Left ventricle myocardium inferior (tissue), 1 donor: ENCODE measurements at places on chromosomes 5 and 9.

DNA sequence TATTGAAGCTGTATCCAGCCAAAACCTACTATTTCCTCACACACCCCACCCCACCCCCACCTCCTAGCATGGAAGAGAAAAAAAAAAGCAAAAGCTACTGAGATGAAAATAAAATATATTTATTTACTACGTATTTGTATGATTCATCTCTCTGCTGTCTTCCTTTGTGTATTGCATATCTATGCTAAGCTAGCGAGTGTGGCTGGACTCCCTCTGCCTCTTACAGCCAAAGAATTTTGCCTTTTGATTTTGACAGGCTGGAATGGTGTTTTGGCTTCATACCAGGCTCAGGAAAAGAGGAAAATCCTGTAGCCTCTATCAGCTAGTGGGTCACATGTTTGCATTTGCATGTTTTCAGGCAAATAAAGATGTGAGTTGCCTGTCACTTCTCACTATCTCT, 2.2 kb downstream of the ABLIM3 start:
- no peak for DNase-seq
- no peaks in the 10 kb centered on the region for H3K27me3 ChIP-seq
- H3K27ac ChIP-seq, result peak overlapping the region; percentile 96
- peaks cover 69% of the 10 kb centered on the region for H3K4me1 ChIP-seq
- peak overlapping the region; percentile 94 for H3K4me3 ChIP-seq

DNA sequence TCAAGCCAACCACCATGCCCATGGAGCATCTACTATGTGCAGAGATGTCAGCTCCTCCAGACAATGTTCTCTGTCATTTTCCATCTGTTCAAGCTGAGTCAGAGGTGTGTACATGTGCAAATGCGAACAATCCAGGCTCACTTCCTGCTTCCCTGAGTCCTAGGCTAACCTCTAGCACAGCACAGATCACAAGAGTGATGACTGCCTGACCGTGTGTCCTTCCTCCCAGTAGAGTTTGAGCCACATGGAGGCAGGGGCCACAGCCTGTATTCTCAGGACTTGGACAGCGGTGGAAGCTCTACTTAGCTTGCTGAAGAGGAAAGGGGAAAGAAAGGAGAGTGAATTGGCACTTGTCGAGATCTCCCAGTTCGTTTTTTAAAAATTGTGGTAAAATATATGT, 87.2 kb downstream of the KCNIP1 start:
- no peak for DNase-seq
- H3K4me1 ChIP-seq, result no peaks in the 10 kb centered on the region
- H3K4me3 ChIP-seq, result no peak overlapping the region
- H3K27ac ChIP-seq, result no peak overlapping the region
- H3K36me3 ChIP-seq, result no peaks in the 10 kb centered on the region
- no peaks in the 10 kb centered on the region for H3K27me3 ChIP-seq

DNA sequence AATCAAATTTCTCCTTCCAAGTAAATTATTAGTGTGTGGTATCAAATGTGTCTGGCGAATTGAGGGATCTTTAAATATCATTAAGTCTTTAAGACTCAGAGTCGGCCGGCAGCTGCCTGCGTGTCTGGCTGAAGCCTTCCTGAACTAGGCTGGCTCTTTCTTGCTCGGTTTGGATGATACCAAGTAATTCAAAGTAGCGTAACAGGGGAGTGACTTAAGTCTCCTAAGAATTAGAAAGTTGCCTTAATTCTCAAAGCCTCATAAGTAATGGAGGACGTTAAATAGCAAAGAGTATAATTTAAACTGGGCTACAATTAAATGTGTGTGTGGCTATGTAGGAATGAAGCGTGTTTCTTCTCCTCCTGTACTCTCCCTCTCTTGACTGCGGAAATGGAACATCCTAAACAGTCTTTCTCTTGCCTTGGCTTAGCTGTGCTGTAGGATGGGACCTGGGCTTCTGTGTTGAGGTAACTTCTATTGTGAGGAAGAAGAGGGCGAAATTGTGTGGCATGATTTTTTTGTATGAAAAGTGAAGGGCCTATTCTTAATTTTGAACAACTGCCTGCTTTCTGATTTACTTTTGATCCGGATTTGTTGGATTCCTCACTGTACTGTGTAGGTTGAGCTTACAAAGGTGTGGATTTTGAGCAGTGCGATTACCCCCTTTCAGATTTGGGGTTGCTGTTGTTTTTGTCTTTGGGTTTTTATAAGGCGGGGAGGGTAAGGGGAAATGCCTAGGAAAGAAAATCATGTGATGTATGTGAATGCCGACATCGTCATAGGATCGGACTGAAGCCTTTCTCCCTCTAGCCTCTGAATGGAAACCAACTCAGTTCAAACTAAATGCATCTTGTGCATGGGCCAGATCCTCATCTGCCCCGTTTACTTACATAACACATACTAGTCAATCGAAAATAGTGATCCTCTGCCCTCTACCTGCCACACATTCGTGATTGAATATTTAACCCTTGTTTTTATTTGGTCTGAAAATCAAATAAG, 29.9 kb downstream of the CPEB4 start:
- H3K27ac ChIP-seq, result peak overlapping the region; percentile 87
- H3K4me3 ChIP-seq, result peak overlapping the region; percentile 61
- no peaks in the 10 kb centered on the region for H3K36me3 ChIP-seq
- H3K4me1 ChIP-seq, result peaks cover 99% of the 10 kb centered on the region

- peaks cover 9% of the 10 kb centered on the region for H3K4me1 ChIP-seq
- peak overlapping the region; percentile 14 for H3K4me3 ChIP-seq
- no peaks in the 10 kb centered on the region for H3K36me3 ChIP-seq
- no peak overlapping the region for H3K27ac ChIP-seq
Observed at GRCh38 chr9:21252721-21253547, 13.1 kb upstream of the IFNA14 start.

DNA sequence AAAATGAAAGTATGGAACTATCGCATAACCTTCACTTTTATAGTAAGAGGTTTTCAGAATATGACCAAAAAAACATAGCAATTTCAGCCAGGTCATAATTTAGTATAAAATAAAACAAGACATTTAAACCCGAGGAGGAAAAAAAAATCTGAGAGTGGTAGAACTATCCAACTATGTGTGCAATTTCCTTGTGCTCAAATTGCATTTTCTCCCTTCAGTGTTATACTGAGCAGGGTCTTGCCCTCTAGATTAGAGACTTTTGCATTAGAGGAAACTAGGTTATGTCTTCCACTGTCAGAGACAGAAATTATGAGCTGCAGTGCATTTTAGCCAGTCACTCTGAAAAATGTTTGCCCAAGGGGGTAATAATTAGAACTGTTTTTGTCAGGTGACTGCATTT, 330.6 kb downstream of the NR2F1-AS1 start:
- no peaks in the 10 kb centered on the region for H3K27me3 ChIP-seq
- no peaks in the 10 kb centered on the region for H3K4me1 ChIP-seq
- no peaks in the 10 kb centered on the region for H3K36me3 ChIP-seq
- no peak overlapping the region for H3K4me3 ChIP-seq

DNA sequence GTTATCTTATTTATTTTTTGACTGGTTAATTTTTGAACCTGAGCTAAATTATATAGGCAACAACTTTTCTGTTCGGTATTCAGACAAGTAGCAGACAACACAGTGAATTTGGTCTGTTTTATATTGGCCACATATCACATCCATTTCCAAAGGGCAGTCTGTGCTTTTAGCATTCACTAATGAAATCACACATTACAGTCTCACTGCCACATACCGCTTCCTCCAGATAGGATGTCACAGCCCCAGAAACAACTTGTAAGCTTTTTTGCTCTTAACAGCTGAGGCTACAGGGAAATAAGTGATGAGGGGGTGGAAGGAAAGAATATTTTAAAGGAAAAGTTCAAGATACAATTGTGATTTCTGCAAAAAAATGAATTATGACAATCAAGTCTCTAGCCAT, 140.6 kb downstream of the PLCXD3 start:
- H3K4me1 ChIP-seq, result peaks cover 59% of the 10 kb centered on the region
- no peaks in the 10 kb centered on the region for H3K36me3 ChIP-seq
- H3K27me3 ChIP-seq, result no peaks in the 10 kb centered on the region
- DNase-seq, result no peak
- H3K27ac ChIP-seq, result peak overlapping the region; percentile 67
- H3K4me3 ChIP-seq, result no peak overlapping the region

DNA sequence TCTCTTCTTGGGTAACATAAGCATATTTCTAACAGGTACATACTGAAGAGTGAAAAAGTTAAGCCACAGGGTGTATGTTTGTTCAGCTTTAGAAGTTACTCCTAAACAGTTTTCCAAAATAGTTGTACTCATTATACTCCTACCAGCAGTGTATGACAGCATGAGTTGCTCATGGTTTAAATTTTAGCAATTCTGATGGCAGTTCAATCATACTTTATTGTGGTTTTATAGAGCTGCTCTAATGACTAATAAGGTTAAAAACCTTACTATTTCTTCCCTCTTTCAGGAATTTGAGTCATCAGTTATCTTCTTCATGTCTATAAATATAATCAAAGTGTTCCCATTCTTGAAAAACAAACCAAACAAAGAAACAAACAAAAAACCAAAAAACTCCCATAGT, 81.5 kb downstream of the CAAP1 start:
- no peak for DNase-seq
- H3K27ac ChIP-seq, result no peak overlapping the region
- no peaks in the 10 kb centered on the region for H3K4me1 ChIP-seq
- no peaks in the 10 kb centered on the region for H3K27me3 ChIP-seq
- no peaks in the 10 kb centered on the region for H3K36me3 ChIP-seq
- no peak overlapping the region for H3K4me3 ChIP-seq
